ENCODE measurements at places on chromosomes 13 and 19.

DNA sequence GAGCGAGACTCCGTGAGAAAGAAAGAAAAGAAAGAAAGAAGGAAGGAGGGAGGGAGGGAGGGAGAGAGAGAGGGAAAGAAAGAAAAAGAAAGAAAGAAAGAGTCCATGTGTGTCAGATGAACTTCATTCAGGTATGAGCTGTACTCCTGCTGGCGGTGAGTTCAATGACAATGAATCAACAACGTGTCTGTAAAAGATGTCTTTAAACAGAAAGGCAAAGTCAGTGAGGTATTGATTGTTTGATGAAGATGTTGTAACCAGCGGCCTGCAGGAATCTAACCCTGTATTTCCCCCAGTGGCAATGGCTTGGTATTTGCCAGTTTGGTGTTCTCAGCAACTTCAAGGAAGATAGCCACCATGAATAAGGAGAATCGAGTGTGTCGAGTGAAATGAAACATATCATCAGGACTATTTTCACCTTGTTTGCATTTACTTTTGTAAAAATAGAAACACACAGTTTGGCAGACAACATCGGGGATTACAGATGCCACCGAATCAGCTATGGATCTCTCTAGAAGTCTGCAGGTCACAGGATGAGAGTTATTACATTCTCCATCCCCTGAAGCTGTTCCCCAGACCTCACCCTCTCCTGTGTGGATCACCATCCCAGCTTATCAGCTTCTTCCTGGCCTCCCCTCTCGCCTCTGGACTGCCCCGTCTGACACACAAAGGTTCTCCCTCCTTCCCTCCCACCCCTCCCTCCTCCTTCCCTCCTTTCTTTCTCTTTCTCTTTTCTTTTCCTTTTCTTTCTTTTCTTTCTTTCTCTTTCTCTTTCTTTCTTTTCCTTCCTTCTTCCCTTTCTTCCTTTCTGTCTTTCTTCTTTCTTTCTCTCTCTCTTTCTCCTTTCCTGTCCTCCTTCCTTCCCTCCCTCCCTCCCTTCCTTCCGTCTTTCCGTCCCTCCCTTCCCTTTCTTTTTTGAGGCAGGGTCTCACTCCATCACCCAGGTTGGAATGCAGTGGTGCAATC is 8.2 kb upstream of the SBK3 start:
- DNase-seq, result no peak

DNA sequence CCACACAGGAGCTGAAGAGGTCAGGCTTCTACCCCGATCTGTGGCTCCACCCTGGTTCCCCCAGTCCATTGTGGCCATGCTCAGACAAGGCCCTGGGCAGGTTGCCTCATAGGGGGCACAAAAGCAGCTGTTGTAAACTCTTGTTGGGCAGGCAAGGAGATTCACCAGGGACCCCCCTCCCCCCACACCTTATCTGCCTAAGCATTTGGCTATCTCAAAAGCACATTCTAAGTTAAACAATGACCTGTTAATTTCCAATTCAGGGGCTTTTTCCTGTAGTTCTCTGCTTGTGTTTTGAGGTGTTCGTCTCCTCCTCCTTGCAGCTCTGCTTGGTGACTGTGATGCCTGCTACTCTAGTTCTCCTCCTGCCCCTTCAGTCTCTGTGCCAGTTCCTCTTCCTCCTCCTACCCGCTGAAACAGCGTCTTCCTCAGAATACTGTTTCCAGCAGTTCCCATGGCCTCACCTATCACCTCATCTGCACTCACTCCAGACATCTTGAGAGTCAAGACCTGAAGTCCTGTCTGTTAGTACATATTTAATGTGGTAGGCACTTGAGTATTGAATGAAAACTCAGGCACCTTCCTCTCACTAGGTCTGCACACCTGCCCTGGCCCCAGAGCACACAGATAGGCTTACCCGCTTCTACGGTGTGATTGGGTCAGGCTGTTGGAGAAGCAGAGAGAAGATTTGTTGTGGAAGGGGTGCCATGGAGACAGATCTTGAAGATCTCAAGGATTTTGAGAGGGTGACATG is 31.7 kb downstream of the SPATA13 start:
- DNase-seq, result no peak

DNA sequence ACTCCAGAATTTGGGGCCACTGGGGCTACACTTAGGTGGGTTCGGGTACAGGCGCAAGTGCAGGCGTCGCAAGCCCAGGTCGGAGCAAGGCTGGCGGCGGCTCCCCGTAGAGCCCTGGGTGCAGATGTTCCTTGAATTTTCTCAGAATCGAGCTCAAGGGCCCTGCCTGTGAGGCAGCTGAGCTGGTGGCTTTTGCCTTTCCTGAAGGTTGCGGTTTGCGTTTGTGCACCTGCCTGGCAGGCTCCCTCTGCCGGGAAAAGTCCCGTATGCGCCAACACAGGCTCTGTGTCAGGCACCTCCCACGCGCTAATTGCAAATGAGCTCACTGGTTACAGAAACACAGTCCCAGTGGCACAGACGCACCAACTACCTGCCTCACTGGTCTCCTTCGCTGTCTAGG is 5.9 kb downstream of the DOHH start:
- no peak for DNase-seq

DNA sequence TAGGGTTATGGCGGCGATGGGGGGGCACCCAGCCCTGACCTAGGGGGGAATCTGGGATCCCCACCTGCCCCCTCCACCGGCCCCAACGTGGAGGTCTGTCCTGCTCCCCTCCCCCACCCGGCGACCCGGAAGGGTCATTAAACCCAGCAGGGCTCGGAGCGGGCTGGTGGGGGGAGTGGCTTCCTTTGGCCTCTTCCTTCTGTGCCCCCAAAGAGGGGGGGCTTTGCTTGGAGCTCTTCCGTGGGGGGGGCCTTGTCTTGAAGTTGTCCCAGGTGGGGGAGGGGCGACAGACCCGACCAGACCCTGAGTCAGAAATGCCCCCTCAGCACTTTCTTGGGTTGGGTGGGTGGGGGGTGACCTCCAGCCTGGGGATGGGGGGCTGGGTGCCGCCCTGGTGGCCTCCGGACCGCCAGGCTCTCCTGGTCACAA is 1.5 kb downstream of the ARID3A start:
- no peak for DNase-seq
